ENCODE measurements at places on chromosomes 11 and 22. TPM values are rescaled to one million over a fixed set of nuclear protein-coding genes. Genes with fewer than 3 reads are reported as not detected.
A peak's percentile ranks its signal among the peaks of the same experiment; 100 is the strongest.

MMP12 gene
- 0.75 TPM for total RNA-seq

- H3K4me3 ChIP-seq: no peak overlapping the region
- H3K4me1 ChIP-seq: no peaks in the 10 kb centered on the region
- no peak for DNase-seq
- H3K36me3 ChIP-seq: peaks cover 38% of the 10 kb centered on the region
- no peaks in the 10 kb centered on the region for H3K27me3 ChIP-seq
Measured at GRCh38 chr11:17991783-17992433, 20.9 kb downstream of the SERGEF start.

DNA sequence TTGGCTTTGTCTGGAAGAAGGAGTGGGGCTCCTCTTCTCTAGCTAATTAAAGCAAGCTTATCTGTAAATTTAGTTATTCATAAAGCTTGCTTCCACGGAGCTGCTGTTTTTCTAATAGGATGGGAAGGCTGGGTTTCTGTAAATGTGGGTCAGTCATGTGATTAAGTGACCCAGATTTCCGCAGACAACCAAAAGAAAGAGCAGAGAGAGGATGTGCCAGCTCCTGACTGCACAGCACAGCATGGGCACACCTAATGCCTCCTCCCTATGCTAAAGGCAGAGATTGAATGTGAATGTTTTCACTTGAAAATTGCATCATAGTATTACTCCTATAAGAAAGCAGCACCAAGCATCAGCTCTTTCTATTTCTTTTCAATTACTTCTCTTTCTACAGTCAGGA, 160.2 kb downstream of the FAT3 start:
- no peak overlapping the region for H3K27ac ChIP-seq
- no peaks in the 10 kb centered on the region for H3K36me3 ChIP-seq
- no peak overlapping the region for H3K4me3 ChIP-seq
- H3K4me1 ChIP-seq: peaks cover 6% of the 10 kb centered on the region

DNA sequence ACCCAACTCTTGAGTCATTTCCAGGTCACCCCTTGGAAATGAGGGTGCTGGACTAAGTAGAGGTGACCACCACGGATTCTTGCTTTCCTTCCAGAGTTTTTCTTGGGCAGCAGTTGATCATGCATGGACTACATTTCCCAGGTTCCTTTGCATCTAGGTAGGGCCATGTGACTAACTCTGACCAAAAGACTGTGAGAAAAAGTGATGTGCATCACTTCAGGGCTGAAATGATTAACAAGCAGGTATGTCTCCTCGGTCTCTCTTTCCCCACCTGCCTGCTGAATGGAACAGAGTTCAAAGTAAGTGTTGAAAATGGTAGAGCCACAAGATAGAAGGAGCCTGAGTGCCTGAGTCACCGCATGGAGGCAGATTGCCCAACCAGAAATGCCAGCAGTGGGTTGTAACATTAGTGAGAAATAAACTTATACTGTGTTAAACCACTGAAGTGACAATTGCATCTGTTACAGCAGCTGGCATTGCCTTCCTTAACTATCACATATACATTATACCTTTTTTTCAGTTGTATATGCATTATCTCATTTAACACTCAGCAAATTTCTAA, 113.5 kb downstream of the MN1 start:
- H3K36me3 ChIP-seq: no peaks in the 10 kb centered on the region
- H3K4me3 ChIP-seq: no peak overlapping the region
- no peaks in the 10 kb centered on the region for H3K4me1 ChIP-seq
- DNase-seq: no peak
- H3K27ac ChIP-seq: no peak overlapping the region
- H3K27me3 ChIP-seq: peaks cover 1% of the 10 kb centered on the region

DNA sequence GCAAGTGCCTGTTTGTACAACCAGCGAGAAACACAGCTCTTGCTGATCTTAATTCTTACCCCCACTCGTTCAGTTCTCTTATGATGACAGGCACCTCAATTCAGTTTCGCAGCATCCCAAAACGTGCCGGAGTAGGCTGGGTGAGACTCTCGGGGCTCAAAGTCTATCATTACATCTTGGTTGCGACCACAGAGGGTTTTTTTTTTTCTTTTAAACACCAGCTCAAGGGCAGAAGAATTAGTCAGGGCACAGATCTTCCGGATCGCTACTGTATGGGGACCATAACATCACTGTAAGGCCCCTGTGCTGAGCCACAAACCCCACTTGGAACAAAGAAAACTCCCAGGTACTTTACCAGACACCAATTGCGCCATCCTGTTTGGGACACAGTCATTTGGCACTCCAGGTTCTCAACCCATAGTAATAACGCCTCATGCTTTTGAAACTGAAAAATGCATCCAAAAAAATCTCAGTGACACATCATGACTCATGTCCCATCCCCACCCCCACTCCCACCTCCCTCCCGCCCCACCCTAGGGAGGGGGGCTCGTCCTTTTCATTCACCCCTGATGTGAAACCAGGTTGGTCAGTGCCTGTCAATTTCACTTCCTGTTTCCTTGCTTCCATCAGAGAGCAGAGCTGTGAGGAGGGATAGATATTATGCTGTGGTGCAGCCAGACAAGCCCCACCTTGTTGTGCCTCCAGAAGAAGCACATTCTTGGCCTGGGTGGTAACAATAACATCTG, 41.0 kb upstream of the CD5 start:
- H3K4me1 ChIP-seq: no peaks in the 10 kb centered on the region
- no peaks in the 10 kb centered on the region for H3K27me3 ChIP-seq
- no peaks in the 10 kb centered on the region for H3K36me3 ChIP-seq
- no peak overlapping the region for H3K27ac ChIP-seq

GRCh38 chr11:14499178-14499559, 442 bp downstream of the COPB1 start:
- no peak for DNase-seq
- H3K36me3 ChIP-seq: peaks cover 51% of the 10 kb centered on the region
- no peaks in the 10 kb centered on the region for H3K27me3 ChIP-seq
- H3K27ac ChIP-seq: peak overlapping the region; percentile 79
- H3K4me1 ChIP-seq: peaks cover 13% of the 10 kb centered on the region

DNA sequence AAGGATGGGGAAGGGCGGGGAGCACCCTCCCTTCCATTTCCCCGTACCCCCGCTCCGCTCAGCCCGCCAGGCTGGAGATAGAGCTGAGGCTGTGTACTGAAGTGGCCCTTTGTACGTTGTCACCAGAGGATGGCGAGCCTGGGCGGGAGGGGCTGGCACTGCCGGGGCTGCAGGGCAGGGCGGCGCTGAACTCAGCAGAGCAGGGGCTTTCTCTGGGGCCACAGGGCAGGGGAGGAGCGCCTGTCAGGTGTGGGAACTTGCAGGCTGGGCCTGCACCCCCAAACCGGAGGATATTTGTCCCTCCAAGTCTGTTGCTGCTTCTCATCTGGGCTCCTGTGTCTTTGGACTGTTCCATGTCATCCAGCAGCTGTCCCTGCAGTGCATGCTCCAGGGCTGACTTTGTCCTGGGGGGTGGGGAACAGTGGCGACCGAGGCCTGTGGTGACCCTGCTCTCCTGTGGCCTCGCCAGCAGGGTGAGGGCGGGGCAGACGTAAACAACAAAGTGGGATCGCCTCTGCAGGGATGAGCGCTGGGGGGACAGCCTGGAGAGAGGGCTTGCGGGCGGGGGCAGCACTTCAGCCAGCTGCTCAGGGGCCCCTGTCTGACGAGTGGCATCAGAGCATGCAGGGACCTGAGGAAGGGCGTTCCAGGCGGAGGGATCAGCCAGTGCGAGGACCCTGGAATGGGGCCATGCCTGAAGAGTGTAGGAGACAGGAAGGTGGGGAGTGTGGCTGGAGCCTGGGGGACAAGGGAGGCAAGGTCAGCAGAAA, 13.1 kb downstream of the MGAT3 start:
- peaks cover 27% of the 10 kb centered on the region for H3K4me1 ChIP-seq
- DNase-seq: no peak
- H3K27ac ChIP-seq: peak overlapping the region; percentile 77
- no peaks in the 10 kb centered on the region for H3K27me3 ChIP-seq
- no peak overlapping the region for H3K4me3 ChIP-seq
- no peaks in the 10 kb centered on the region for H3K36me3 ChIP-seq

DNA sequence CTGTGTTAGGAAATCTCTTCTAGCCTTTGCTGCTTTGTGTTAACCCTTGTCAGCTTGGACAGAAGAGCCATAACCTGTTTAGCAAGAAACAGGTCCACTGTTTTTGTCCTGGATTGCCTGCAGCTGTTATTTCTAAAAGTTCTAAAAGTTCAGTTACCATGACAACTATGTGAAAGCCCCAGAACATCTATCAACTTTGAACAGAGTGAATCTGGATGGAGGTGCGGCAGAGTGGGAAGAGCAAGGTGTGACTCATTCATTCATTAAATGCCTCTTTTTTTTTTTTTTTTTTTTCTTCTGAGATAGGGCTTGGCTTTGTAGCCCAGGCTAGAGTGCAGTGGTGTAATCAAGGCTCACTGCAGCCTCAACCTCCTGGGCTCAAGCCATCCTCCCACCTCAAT, 50.5 kb downstream of the RBX1 start:
- no peaks in the 10 kb centered on the region for H3K36me3 ChIP-seq
- no peaks in the 10 kb centered on the region for H3K4me1 ChIP-seq
- H3K27ac ChIP-seq: no peak overlapping the region
- H3K27me3 ChIP-seq: no peaks in the 10 kb centered on the region
